ENCODE measurements at places on chromosomes 7 and 10. TPM values are rescaled to one million over a fixed set of nuclear protein-coding genes. Genes with fewer than 3 reads are reported as not detected.

DNA sequence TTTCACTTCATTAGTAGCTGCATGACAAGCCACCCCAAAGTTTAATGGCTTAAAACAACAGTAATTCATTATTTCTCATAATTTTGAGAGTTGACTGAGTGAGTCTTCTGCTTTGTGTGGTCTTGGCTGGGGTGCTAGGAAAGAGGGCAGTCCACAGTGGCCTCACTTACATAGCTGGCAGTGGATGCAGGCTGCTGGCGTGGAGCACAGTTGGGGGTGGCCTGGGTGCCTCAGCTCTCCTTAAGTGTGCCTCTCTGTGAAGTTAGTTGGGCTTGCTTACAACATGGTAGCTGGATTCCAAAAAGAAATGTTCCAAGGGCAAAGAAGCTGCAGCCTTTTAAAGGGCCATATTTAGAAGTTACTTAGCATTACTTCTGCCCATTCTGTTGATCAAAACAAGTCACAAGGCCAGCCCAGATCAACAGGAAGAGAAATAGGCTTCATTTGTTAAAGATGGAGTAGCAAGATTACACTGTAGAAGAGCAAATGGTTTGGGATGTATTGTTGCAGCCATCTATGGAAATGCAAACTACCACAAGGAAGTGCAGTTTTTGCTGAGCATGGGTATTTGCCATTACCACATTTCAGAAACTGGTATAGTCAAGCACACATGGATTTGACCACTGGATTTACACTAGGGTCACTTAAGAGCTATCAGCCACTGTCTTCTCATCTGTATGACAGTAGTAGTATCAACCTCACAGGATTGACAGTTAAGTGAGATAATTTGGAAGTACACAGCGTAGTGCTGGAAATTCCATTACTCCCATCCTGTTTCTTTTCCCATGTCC lies 33.6 kb downstream of the ZEB1 start:
- no peak for DNase-seq

The MRC1 gene
- 9.2 TPM for polyA plus RNA-seq

GRCh38 chr10:28677888-28678686 lies 766 bp downstream of the BAMBI start:
- DNase-seq = peak; percentile 39

GRCh38 chr10:5040781-5041470 lies 37.3 kb upstream of the AKR1C2 start:
- DNase-seq = no peak

The SLC29A3 gene
- polyA plus RNA-seq = 11.9 TPM

The MBL2 gene
- polyA plus RNA-seq = 80.8 TPM

DNA sequence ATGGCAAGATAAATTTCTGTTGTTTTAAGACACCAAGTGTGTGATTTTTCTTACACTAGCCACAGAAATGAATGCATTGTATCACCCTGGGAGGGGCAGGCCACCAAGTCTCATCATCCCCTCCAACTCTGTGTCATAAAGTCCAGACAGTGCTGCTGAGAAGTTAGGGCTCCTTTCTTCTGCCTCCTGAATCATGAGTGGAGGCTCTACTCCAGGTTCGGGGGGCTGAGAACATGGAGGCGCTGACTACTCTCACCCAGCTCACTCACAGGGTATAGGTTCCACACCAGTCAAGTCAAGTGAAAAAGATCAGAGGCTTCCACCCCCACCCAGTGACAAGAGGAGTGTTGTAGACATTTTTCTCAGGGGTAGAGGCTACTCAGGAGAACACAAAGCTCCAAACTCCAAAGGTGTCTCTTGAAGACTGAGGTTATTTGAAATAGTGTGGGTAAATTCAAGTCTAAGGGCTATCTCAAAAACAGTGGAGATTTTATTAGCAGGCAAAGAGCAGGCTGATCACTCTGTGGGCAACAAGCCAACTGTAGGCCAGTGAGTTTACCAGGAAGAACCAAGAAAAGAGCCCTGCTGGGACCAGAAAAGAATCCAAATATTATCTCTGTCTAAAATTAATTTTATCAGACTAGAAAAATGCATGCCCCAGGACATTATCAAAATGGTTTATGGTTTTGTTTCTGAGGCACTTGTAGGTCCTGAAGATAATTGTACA lies 118.6 kb upstream of the RET start:
- no peak for DNase-seq

DNA sequence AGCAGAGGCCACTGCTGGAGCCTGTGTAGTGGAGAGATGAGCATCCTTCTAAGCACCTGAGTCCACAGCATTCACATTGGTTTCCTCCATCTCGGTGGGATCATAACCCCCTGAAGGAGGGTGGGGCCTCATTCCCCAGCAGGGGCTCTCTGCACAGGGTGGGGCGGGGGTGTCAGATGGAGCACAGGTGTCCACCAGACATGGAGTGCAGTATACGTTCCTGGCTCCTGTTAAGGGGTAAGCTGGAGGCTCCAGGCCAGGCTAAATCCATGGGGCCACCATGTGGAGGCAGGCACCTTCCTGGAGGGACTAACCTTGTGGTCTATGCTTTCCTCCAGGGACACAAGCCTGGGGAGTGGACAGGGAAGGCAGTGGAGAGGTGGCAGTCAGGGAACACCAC lies 252.6 kb downstream of the GRID1 start:
- DNase-seq = no peak

DNA sequence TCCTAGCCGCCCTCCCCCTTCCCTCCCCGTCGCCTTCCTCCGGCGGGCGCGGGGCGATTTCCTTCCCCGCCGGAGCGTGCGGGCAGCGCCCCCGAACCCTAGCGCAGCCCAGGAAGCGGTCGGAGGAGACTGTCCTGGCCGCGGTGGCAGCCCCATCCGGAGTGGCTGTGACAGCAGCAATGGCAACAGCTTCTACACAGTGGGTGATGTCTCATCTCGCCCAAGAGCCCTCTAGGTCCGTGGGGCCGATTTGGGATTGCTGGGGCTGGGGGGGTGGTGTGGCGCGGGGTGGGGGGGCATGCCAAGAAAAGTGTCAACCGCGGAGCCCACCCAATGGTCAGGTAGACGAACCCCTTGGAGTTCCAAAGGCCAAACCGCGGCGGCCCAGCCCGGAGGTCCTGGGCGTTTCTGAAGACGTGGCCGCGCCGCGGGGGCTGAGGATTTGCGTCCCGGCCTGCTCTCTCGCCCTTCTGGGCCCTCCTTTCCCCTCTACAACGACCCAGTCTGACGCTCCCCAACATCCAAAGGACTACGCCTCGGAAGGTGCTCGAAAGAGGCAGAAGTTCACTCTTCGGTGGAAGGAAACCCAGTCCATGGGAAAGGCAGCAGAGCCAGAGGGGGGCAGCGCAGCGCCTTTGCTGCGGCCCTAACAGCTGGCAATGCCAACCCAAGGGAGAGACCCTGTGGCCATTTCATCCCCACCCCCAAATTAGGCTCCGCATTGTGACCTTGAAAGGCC lies 603 bp upstream of the TWIST1 start:
- DNase-seq = no peak

GRCh38 chr7:40977533-40977932 lies 725.4 kb downstream of the INHBA start:
- no peak for DNase-seq

DNA sequence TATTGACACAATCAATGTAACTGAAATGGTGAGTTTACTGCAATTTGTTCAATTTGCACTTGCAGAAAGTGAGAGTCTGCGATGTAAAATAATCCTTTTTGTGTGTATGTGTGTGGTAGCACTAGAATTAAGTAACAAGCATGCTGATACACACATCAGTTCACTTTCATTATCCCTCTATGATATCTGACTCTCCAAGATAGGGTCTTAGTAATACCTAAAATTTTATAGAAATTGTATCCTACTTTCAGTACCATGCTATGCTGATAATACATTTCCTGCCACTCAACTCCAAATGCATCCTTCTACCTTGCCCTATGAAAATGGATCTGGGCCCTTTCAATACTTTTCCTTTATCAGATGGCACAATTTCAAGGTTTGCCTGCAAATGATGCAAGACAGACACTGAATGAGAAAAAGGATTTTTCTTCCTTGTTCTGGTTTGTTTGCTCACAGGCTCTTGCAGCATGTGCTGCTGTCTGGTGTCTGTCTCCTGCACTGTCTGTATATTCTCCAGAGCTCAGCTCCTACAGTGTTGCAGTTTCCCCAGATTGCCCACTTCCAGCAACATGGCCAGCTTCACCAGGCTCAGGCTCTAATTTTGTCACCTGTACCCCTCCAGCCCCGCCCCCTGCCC lies 297.9 kb upstream of the HGF start:
- no peak for DNase-seq

GRCh38 chr10:27612551-27613035 lies 108.5 kb downstream of the RAB18 start:
- no peak for DNase-seq

The MEOX2 gene
- polyA plus RNA-seq = 0.32 TPM

The SLC18A2 gene
- polyA plus RNA-seq = 1.1 TPM

DNA sequence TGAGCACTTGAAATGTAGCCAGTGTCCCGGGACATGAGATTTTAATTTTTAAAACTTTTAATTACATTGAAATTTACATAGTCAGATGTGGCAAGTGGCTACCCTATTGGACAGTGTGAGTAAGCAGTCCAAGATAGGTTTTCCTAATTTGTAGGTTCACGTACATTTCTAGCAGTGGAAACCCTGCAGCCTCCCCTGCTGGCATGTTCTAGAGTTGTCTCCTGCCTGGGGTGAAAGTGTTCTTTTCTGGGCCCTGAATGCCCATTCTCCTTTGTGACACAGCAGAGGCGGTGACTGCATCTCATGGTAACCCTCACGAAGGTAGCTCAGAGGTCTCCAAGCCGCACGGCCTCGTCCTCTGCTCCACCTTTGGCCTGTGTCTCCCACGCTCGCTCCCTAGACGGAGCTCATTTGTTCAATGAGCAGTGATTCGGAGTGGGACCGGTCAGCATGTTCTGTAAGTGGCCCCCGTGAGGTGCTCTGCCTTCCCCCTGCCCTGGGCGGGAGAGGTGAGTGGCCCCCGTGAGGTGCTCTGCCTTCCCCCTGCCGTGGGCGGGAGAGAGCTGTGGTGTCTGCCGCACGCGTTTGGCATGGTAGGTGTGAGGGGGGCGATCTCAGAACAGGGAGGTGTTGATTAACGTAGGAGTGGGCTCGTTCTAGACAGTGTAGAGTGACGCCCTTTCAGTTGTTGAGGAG lies 18.0 kb downstream of the WDR37 start:
- DNase-seq = no peak

The HGF gene
- polyA plus RNA-seq = 12.2 TPM

The ARL3 gene
- 2.5 TPM for polyA plus RNA-seq

The ENTPD7 gene
- 9.2 TPM for polyA plus RNA-seq

The LIPJ gene
- polyA plus RNA-seq = 0.11 TPM

The CDC14C gene
- polyA plus RNA-seq = 0.02 TPM

The GRM3 gene
- not detected for polyA plus RNA-seq

DNA sequence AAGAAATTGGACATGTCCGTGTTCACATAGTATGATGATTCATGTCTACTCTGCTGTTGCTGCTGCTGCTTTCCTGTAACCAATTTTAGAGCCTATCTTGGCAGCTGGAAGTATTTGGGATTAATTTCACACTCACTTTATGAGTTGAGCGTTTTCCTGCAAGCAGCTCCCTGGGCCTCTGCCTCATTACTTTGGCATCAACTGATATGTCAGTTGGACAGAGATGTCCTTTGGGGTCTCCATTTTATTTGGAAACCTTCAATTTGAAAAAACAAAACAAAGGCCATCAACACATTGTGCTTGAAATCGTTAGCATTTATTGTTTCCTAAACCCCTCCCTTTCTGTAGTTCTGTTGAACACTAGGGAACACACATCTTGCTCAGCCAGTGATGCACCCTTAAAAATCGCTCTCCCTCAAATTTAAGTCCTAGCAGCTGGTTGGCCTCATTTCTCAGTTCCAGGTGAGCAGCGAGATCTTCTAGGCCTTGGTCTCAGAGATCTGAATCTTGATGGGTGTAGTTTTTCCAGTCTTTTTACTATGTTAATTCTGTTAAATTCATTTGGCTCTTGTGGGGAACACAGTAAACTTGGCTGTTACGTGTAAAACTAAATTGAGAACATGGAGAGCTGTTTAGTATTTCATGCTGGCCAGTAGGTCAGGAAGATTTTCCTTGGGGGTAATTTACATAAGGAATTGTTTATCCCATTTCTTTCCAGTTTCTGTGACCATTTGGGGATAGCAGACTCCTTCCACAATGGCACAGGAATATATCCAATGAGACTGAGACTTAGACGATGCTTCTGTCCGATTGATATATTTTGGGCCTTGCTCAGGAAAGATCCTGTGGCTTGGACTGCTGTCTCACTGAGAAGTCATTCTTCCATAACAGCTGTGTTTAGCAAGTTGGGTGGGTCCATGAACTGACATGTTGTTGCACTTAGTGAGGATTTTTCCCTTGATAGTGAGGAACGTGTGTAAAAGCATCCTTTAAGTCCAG lies 371.6 kb downstream of the BBS9 start:
- DNase-seq = no peak

The AKR1C1 gene
- polyA plus RNA-seq = 540 TPM

The OR2A7 gene
- 1.1 TPM for polyA plus RNA-seq

The EVX1 gene
- not detected for polyA plus RNA-seq

The PIK3CG gene
- polyA plus RNA-seq = 0.36 TPM

The PTPN20 gene
- 0.60 TPM for polyA plus RNA-seq

The TBC1D12 gene
- polyA plus RNA-seq = 4.3 TPM

DNA sequence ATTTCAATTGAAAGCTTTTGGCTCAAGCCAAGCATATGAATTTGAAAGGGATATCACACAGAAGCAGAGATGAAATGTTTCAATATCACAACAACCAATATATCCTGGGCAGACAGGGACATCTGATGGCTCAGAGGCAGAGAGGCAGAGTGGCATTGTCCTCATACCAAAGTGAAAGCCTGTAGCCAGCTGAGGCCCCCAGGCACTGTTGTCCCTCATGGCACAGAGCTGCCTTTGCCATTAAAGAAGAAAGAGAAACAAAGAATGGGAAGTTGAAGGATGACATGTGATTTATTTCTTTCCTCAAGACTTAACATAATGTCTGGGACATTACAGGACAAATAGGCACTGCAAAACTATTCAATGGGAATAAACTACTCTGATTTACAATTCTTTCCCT lies 504.3 kb upstream of the PCDH15 start:
- DNase-seq = no peak

Data from liver (tissue), 10 donors.